Panc1 (cell line): ENCODE measurements at places on chromosomes 13 and 19. TPM values are rescaled to one million over a fixed set of nuclear protein-coding genes. Genes with fewer than 3 reads are reported as not detected.

DNA sequence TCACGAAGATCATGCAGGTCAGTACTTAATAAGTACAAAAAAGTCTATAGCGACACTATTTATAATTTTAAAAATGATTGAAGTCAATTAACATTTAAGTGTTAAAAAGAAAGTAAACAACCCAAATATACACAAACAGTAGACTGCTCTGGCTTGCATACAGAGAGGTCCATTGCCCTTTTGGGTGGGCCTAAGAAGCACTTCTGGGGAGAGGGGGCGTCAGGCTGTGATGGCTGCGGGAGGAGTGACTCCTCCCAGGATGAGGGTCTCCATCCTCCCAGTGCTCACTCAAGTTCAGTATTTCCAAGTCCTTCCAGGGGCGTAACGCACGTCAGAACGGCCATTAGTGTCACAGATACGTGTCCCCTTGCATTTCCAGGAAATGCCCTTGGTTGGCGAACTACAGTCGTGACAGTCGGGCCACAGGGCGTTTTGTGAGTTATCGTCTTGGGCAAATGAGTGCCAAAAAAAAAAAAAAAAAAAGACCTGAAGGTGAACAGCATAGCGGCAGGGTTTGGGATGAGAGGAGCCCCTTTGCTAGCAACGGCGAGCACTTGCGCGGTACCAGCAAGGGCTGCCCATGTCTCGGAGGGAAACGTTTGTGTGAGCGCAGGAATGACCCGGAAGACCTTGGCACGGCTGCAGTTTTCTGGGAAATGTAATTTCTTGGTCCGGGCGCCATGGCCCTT is at the start of gene SCGB2B2:
Gene SCGB2B2 (minus strand): TSS at position 463 of the 689 bp plus-strand sequence. CDS start 82,596 bp downstream, outside the sequence.
- DNase-seq, result no peak

DNA sequence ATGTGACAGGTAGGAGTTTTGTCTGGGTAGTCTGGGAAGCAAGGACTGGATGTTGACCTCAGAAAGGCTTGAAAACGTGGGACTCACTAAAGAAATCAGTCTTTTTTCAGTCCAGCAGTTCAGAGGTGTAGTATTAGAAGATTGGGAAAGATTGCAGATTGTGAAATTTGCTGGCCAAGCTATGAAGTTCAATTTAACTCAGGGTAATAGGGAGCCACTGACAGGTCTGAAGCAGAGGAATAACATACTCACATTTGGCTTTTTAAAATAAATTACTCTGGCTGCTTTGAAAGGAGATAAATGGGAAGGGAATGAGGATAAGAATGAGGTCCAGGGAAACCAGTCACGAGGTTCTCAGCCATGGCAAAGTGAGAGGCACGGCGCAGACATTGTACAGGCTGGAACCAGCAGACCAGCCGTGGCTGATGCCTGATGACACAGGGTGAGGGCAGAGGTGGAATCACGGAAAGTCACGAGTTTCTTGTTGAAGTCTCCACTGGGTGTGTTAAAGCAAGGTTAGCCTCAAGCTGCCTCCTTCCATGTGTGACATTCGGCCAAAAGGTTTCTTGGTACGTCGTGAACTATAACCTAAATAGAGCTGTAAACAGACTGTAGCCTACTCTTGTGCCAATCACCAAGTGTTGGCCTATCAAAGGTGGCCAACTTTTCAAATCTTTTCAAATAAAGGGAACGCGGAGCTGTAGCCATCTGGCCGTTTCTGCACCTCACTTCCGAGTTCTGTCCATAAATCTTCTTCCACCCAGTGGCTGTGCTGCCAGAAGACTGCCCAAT is 377.6 kb downstream of the IRS2 start:
- DNase-seq, result no peak

DNA sequence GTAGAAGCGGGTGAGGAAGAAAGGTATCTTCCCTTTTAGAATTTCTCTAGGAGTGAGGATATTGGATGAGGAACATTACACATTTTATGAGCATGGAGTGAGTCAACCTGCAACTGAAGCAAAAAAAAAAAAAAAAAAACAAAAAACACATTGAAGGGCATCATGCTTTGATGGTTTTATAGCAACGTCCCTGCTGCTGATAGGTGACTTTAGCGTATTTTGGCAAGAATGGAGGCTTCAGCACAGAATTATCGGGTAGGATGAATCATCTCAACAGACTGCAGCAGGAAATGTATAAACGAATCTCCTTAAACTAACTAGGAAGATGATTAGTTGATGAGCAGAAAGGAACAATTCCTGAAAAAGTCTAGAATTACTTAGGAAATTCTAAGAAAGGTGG is 1359.6 kb upstream of the ATXN8OS start:
- DNase-seq, result no peak

The MADCAM1 gene
- 0.54 TPM for total RNA-seq
